WERI-Rb-1 (cell line): ENCODE measurements at places on chromosomes 2 and 18.
A peak's percentile ranks its signal among the peaks of the same experiment; 100 is the strongest.

DNA sequence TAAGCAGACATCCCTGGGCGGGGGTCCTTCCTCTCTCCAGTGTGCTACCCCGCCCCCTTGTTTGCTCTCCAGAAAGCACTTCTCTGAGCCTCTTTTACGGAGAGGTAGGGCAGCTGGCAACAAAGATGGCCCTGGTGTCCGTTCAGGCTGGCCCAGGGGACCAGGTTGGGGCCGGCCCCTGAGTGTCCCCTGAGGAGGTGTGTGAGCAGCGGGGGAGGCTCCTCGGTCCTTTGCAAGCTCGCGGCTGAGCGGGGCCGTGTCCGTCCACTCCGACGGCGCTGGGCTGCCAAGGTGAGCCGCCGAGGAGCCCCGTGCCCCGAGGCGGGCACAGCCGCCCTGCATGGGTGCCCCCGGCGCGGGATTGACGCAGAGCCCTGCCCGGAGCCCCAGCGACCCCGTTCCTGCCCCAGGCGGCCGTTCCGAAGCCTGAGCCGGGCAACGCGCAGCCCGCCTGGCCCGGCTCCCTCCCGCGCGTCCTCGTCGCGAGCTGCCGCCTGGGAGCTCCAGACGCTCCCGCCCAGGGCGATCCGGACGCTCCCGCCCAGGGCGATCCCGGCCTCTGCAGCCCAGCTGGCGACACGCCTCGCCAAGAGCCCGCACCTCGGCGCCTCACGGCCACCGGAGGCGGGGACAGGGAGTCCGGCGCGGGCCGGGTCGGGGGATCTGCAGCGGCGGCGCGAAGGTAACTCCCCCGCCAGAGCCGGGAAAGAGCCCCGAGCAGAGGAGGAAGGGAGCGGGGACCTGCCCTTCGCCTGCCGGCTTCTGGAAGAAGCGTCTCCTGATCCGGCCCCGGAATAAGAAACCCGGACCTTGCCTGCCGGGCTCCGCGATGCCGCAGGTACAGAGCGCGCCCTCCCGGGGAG is at the start of gene PROKR1:
PROKR1 (plus strand) TSS at position 569 of the 863 bp plus-strand sequence. CDS start 2,243 bp downstream, outside the sequence.
- peak; percentile 74 for DNase-seq

DNA sequence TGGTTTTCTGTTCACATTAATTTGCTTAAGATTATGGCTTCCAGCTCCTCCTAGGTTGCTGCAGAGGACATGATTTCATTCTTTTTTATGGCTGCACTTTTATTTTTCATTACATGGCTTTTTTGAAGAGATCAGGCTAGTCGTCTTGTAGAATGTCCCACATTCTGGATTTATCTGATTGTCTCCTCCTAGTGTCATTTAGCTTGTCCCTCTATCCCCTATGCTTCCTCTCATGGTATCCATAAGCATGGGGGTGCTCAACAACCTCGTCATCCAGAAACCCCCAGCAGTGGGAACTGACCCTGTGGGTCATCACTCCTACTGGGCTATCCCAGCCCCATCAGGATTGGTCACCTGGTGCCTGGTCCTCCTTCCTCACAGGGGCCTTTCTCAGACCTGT is 49.6 kb downstream of the SERTAD2 start:
- no peak for DNase-seq

DNA sequence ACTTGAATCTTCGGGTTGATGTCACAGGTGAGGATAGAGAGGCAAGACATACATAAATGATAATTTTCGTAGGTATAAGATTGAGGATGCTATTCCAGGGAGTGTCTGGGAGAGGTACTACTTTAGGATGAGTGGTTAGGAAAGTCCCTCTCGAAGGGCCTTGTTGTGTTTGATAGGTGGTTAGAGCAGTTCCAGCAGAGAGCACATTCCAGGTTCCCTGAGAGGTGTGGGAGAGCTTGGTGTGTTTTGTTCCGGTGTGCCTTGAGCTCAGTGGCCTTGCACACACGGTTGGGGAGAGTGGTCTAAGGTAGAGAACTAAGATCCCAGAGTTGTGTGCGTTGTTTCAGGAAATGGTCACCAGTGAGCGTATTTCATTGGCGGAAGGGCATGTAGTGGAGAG is 191.4 kb downstream of the ZNF407 start:
- no peak for DNase-seq

- no peak for DNase-seq
Observed at GRCh38 chr2:219296142-219296541, 13.1 kb downstream of the PTPRN start.

DNA sequence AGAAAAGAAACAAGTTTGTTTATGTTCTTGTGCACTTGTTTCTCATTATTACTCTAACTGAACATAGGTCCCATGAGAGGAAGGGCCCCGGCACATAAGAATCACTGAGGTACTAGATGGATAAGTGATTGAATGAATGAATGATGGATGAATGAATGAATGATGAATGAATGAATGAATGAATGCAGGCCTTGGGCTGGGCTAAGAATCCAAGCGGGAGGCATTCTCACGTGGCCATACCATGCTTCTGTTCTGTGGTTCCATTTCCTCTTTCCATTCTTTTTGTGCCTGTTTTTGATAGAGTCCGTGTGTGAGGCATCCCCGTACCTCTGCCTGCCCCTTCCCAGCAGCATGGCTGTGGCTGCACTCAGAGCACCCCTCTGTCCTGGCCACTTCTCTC is 94.8 kb downstream of the SH3BP4 start:
- no peak for DNase-seq

GRCh38 chr2:6359964-6360363 is 505.7 kb downstream of the CMPK2 start:
- no peak for DNase-seq

GRCh38 chr2:188813315-188813714 is 160.9 kb upstream of the COL3A1 start:
- DNase-seq: no peak

DNA sequence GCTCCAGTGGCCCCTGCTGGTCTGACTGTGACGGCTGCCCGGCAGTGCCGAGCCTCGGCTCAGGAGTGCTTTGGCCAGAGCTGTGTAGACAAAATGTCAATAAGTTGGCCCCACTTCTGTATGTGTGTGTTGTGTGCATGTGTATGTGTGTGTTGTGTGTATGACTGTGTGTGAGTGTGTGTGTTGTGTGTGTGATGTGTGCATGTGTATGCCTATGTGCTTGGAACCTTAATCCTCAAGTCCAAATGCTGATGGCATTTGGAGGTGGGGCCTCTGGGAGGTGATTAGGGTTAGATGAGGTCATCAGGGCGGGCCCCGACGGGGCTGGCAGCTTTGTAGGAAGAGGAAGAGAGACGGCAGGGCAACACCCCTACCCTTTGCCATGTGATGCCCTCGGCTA is 269.0 kb downstream of the DCDC2C start:
- no peak for DNase-seq

DNA sequence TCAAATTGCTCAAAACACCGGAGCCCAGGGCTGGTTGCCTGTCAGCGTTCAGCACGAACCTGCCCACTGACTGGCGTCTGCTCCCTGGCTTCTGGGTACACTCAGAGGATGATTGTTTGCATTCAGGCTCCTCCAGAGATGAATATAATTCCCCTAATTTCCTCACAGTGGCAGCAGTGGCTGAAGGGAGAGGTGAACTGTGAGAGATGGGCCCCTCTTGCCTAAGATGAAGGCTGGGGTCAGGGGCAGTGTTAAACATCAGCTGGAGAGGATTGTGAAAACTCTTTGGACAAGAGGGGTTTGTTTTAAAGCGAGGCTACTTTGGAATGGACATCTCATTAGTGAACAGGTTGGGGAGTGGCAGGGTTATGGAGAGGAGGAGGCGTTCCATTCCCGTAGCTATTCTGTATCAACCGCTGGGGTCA is 31.0 kb downstream of the TCF7L1 start:
- peak; percentile 42 for DNase-seq

DNA sequence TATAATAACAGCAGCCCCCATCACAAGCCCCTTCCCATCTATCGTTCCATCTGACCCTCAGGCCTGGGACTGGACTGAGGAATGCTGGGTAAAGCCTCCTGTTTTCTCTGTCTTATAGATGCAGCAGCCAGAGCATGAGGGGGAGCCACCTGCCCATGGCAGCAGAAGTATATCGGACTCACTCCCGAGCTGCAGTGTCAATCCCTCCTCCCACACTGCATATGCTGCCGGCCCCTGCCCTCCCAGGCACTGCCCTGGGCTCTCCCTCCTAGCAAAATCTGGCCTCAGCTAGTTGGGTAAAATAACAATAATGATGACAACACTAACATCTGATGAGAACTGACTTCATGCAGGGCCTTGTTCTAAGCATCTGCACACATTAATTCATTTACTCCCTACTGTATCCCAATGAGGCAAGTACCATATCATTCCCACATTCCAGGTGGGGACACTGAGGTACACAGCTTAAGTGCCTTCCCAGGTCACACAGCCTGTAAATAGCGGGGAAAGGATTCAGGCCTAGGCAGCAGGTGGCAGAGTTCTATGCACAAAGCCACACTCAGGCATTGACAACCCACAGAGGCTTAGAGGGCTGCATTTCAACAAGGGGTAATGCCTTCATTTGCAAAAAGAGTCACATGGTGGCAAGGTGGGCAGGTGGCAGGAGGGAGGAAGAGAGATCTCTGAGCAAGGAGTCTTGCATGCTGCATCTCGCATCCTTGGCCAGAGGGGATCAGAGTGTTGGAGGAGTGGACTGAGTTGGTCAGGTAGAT is 190.0 kb downstream of the ZBTB7C start:
- DNase-seq: no peak

DNA sequence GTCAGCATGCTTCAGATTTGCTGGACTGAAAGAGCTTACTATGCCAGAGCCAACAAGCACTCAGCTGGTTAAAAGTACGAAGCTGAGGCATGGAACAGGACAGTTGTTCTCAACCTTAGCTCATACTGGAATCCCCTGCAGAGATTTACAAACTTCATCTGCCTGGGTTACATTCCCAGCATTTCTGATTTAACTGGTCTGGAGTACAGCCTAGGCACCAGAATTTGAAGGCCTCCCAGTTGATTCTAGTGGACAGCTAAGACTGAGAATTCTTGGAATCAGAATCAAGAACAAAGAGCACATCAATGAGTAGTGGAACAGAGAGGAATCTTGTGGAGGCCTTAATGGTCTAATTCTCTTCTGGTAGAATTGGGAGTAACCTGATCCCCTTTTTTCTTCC is 298.2 kb upstream of the NXPH2 start:
- DNase-seq: no peak

DNA sequence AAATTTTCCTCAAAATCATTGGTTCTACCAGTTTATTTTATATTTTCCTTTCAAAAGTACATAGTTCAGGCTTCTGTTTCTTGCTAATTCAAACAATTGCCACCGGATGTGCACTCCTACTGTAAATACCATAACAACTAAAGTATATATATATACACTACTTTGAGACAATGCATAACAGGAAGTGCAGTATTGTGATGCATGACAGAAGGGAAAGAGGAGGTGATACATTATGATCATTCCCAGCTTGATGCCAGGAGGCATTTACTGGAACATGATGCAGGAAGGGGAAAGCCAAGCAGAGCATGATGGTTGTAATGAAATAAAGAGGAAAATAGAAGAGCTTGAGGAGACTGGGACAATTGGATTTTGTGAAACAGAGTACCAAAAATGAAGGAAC is 215.2 kb upstream of the NT5C1B start:
- no peak for DNase-seq

DNA sequence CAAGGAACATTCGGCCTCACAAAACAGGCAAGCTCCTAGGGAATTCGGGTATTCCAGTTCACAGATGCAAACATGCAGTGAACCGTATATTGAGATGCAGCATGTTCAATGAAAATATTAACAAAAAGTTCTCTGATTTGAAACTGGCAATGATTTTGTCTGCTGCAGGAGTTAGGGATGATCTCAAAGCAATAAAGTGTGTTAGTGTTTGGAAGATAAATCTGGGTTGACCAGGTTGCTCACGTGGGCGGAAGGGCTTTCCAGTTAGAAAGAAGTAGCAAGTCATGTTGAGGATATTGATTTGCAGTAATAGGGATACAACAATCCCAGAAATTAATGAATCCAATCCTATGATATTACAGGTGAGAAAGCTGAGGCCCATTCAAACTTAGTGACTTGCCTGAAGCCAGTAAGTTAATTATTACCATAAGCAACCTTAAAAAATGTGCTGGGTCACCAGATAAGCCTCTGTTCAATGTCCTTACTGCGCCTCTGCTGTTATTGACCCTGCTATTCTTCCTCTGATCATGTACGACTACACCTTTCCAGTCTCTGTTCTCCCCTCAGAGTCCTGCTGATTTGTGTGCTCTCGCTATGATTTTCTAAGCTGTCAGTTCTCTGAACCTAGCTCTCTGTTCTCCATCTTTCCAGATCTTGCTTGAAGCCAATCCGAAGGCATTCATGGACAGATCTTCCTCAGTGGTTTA is 370.8 kb downstream of the DSEL start:
- no peak for DNase-seq

GRCh38 chr2:156436497-156437085 is 412 bp downstream of the GPD2 start:
- no peak for DNase-seq

GRCh38 chr2:152613235-152613634 is 104.0 kb downstream of the PRPF40A start:
- no peak for DNase-seq

- DNase-seq: no peak
Observed at GRCh38 chr2:105407946-105408743, 9.3 kb upstream of the FHL2 start.

- no peak for DNase-seq
Observed at GRCh38 chr2:171991027-171991426, 8.7 kb upstream of the METAP1D start.

- no peak for DNase-seq
Observed at GRCh38 chr18:44699572-44700261, 19.0 kb downstream of the SETBP1 start.

- DNase-seq: peak; percentile 37
Observed at GRCh38 chr2:134411279-134411827, 157.5 kb downstream of the MGAT5 start.

DNA sequence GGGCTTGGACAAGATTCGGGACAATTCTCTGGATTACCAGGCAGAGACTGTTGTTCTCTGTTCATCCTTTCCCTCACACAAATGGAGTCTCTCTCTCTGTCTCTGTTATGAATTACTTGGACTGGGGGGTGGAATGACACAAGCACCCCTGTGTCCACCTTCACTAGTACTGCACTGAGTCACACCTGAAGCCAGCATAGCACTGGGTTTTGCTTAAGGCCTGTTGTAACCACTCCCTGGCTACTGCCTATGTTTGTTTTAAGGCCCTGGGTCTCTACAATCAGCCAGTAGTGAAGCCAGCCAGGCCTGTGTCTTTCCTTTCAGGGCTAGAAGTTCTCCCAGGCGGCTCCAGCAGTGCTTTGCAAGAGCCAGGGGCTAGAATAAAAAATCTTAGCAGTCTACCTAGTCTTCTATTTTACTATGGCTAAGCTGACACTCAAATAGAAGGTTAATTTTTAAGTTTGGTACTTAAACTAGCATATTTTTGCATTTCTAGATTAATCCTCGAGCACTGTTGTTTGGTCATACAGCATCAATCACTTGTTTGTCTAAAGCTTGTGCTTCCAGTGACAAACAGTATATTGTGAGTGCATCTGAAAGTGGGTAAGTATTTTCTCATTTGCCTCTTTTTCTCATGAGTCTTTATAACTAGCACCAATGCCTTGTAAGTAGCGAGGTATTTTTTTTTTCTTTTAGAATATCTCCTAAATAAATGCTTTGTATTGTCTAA is 27.8 kb downstream of the WDR7 start:
- no peak for DNase-seq

DNA sequence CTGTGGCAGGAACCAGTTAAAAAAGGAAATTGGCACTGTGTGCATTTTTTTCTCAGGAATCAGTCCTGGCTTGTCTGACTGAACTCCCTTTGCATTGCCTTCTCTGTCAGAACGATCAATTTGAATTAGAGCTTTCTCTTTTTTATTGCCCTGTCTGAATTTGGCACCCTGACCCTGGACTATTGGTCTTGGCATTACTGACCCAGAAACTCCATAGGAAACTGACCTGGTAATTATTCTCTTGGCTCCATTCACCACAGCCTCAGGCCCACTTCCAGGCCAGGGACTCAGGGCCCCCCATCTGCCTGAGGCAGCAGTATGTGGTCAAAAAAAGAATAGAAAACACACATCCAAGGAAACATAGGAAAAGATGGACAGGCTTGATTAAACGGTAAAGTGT is 32.0 kb upstream of the CCDC88A start:
- no peak for DNase-seq
